ENCODE measurements at places on chromosomes 6 and 20.

GRCh38 chr20:4155953-4156352 is 140.6 kb upstream of the RNF24 start:
- DNase-seq = no peak

- DNase-seq = no peak
Measured at GRCh38 chr20:63276956-63277355, 4.3 kb downstream of the ARFGAP1 start.

- DNase-seq = no peak
Measured at GRCh38 chr20:1491281-1491840, at the start of gene SIRPB2. Gene SIRPB2, minus strand, starts transcription at chr20:1491420. Its CDS starts 61 bp downstream, at chr20:1491359.

DNA sequence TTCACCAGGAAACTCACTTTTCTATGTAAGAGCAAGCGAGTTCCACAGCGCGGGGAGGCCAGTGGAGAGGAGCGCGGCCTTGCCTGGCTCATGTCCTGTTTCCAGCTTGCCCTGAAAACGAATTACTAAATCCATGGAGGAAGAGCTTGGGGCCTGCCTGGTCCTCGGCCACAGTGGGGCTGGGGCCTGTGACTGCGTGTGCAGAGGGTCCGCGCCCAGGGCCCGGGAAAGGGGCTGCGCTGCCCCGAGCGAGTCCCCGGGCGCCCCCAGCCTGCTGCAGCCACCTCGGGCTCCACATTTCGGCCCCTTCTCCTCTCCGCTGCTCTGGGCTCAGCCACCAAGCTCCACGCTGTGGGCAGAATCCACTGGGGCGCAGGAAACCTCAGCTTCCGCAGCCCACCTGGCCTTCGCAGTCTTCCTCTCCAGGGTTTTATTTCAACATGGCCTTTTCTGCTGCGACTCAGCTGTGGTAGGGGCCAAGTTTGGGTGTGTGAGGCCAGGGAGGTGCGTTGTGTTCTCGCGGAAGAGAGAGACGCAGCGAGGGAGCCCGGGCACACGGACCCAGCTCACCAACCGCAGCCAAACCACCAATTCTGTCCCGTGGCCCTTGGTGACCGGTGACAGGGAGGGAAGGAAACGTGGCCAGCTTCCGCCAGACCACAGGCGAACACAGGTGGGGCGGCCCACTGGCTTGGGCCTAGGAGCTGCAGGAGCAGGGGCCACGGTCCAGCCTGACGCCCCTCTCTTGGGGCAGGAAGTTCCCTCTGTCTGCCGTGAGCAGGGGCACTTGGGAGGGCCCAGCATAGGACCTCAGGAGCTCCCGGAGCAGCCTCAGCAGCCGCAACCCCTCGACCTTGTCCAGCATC is 211.4 kb downstream of the ERMARD start:
- DNase-seq = no peak

- no peak for DNase-seq
Measured at GRCh38 chr20:1171461-1172093, 13.2 kb downstream of the TMEM74B start.

GRCh38 chr6:45681860-45682511 is 304.3 kb upstream of the SUPT3H start:
- DNase-seq = no peak

DNA sequence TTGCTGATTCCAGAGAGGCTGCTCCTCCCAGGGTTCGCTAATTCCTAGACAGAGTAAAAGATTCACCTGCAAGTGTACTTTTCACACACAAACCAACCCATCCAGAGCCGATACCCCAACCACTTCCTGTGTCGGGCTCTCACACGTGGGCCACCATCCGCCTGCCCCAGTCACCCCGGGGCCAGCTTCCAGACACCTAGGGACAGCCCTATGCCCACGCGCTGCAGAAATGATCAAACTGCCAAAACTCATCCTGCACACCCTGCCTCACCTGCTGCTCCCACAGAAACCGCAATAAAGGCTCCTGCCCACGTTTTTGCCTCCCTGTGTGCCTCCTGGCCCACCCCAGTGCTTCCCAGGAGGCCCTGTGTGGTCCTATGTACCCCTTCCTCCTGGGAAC is 59.5 kb downstream of the PSMG4 start:
- no peak for DNase-seq

- no peak for DNase-seq
Measured at GRCh38 chr6:150490586-150490985, 109.1 kb upstream of the PLEKHG1 start.

DNA sequence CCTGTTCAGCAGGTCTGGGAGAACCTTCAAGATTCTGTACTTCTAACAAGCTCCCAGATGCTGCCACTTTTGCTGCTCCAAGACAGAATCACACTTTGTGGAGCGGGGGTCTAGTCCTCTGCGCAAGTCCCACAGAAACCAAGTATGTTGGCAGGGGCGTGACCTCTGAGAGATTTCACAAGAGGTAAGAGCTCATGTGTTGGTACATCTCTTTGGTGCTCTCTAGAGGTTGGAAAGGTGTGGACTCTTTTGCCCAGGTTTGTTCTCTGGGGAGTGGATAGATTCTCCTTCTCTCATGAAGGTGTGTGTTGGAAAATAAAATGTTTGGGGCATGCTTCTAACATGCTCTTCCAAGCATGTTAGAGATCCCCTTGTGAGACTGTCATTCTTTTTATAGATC is 340.9 kb upstream of the IRAK1BP1 start:
- DNase-seq = no peak

DNA sequence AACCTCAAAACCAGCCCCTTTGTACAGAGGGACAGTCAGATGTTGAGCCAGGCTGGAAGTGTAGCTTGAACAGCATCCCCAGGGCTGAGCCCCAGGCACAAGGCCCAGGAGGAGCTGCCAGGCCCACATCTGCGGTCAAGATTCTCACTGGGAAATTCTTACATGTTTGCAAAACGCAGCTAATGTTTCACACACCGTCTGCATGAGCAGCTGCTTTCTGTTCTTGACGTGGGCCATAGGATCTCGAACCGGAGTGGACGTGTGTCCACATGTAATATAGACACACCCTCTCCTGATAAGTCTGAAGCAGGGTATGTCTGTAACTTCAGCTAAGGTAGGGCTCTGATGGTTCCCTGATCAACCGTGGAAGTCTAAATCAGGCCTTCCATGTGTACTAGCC is 41.3 kb upstream of the TRAF3IP2 start:
- no peak for DNase-seq

DNA sequence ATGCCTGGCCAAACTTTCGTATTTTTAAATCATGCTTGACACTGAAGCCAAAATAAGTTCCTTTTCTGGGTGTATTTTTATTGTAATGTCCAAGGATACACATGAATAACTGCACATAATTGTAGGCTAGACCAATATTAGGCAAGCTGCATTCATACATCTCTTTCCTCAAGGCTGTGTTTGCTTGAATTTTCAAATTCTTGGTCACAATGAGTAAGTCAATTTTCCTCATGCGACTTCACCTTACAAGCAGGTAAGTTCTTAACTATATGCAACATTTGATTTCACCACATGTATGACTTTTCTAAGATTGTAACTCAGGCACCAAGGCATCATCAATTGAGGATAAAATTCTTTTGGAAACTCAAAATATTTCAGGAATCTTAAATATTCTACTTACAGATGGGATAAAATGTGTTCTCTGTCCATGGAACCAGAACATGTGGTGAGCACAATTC is 112.4 kb upstream of the ZNF217 start:
- no peak for DNase-seq

DNA sequence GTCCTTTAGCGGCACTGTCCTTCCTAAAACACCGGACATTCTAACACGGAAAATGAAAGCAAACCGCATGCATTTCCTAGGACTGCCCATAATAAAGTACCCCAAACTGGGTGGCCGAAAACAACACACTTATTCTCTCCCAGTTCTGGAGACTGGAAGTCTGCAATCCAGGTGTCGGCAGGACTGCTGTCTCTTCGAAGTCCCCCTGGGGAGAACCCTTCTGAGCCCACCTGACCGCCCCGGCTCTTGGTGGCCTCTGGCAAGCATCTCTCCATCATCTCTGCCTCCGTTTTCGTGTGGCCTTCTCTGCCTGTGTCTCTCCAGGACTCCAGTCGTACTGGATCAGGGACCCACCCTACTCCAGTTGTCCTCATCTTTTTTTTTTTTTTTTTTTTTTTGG is 55.4 kb downstream of the SYNJ2 start:
- DNase-seq = no peak

- peak; percentile 91 for DNase-seq
Measured at GRCh38 chr20:45373353-45374100, 4.6 kb downstream of the TP53TG5 start.

GRCh38 chr6:42571611-42572342 is 7.9 kb downstream of the UBR2 start:
- no peak for DNase-seq

GRCh38 chr20:18742841-18743240 is 70.7 kb upstream of the SCP2D1 start:
- no peak for DNase-seq

DNA sequence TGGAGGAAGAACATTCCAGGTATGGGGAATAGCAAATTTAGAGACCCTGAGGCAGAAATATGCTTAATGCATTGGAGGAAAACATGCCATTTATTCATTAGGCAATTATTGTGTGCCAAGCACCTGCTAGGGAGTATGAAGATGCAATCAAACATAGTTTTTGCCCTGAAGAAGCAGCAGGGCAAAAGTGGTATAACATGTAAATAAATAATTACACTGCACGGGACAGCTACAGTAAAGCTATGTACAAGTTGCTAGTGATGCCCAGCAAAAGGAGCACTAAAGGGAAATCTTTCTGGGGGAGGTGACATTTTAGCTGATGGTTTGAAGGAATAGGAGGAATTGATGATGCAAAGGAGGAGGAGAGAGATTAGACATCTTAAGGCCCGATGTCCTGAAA is 624 bp upstream of the TJAP1 start:
- DNase-seq = no peak

DNA sequence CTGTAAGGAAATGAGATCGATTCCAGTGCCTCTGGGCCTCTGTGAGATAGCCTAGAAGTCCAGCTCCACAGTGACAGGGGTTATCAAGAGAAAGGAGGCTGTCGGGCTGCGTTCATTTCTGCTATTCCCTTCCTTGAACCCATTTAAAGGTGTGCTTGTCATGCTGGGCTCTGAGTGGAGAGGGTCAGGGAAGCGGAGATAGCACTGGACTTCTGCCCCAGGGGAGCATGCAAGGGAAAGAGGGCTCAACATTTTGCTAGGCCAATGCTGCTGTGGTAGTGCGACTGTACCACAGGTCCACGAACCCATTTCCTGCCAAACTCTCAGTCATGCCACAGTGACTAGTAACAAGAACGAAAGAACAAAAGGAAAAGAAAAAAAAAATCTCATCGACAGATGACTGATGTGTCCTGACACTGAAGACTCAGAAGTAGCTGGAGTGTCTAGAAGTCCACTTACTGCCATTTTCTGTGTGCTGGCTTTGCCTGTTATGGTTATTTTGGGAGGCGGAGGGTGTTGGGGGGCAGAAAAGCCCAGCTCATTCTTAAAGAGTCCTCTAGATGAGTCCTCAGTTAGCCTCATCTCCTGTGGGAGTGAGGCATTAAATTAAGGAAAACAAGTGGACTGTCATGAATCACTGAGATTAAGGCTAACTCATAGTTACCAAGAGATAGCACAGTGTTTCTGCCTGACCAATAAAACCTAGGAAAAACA is 8.1 kb downstream of the NEDD9 start:
- no peak for DNase-seq

- DNase-seq = no peak
Measured at GRCh38 chr6:49733680-49734079, 10.5 kb downstream of the CRISP3 start.

GRCh38 chr6:169545982-169546381 is 155.8 kb downstream of the WDR27 start:
- no peak for DNase-seq

DNA sequence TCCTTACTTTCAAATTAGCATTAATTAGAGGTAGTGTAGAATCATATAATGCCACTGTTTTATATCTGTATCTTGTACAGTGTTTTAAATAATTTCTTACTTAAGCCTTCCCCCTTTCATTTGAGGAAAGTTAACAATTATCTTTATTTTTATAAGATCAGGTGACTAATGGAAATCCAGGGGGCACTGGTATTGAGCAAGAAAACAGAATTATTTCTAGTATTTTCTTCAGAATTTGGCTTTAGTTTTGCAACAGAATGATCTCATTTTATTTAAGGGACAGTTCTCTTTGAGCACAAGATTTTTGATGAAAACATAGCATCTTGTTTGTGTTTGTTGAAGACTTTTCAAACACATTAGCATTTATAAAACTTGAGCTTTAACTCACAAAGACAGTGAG is 55.9 kb downstream of the RNF217 start:
- no peak for DNase-seq

GRCh38 chr6:88477413-88477812 is 311.3 kb upstream of the CNR1 start:
- no peak for DNase-seq

DNA sequence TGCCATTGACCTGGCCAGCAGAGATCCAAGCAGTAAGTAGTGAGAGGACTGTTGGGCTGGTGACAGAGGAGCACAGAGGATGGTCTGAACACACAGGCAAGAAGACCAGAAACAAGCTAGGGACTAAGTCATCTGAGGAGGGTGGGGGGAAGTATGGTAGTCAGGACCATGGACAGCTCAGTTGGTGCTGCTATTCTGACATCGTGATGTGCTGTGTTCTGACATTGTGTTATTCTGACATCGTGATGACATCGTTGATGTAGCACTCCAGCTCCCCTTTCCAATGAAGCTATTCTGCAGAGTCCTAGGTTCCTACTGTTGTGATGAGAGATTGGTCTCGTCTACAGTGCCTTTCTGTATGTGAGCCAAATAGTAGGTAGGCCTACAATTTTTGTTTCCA is 28.7 kb downstream of the CFAP206 start:
- no peak for DNase-seq

- no peak for DNase-seq
Measured at GRCh38 chr6:140897804-140898573, 1234.7 kb upstream of the GJE1 start.

DNA sequence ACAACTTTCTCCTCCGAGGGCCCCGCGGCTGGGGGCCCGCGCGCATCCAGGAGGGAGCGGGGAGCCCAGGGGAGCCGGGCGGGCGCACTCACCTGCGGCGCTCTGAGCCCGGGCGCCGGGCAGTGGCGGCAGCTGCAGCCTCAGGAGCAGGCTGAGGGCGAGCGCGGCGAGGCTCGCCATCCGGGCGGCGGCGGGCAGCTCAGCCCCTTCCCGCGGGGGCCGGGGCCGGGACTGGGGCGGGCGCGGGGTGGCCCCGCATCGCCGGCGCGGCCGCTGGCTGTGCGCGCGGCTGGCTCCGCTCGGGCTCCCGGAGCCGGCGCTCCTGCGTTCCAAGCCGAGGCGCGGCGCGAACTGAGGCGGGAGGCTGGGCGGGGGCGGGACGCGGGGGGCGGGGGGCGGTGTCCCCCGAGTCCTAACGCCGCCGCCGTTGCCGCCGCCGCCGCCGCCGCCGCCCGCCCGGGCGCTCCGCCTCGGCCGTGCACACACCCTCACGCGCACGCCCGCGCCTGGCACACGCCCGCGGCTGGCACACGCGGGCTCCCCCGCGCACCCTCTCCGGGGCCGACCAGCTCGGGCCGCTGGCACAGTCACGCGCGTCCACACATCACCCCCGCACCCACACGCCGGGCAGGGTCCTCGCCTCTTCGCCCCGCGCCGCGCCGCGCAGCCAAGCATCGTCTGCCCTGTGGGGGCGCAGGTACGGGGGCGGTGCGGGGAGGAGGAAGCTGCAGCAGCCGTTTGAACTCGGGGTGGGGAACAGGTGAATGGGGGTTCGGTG is at the start of gene PTPRT:
Gene PTPRT (minus strand): TSS at position 353 of the 778 bp plus-strand sequence. CDS start 173 bp downstream, at position 180.
- DNase-seq = peak; percentile 19

GRCh38 chr20:23126281-23127061 is 40.3 kb upstream of the CD93 start:
- DNase-seq = no peak
